ENCODE measurements at places on chromosomes 7 and 10. TPM values are rescaled to one million over a fixed set of nuclear protein-coding genes. Genes with fewer than 3 reads are reported as not detected.

The NRG3 gene
- not detected for total RNA-seq

The SAMD9L gene
- total RNA-seq, result 0.26 TPM

The ZC3HAV1L gene
- 36.5 TPM for total RNA-seq

The SLC16A12 gene
- total RNA-seq, result 0.54 TPM

The NME8 gene
- not detected for total RNA-seq

DNA sequence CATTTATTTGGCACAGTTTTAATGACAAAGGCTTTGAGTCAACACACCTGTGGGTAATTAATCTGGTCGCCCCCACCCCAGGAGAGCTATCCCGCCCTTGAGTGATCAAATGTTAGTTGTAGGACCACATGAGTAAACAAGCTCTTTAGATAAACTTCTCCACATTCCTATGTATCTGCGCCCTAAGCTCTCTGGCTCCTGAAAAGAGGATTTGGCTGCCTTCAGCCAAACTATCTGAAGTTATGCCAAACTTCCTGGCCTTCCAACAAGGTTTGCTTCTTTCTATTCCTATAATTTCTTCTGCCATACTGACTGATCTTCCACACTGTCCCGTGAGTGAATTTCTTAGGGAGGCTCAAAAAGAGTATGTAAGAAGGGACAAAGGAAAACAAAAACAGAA lies 134.2 kb downstream of the RALA start:
- no peak for DNase-seq
- no peak overlapping the region for H3K27ac ChIP-seq
- H3K27me3 ChIP-seq, result no peaks in the 10 kb centered on the region

GRCh38 chr10:3568392-3568791 lies 216.6 kb downstream of the KLF6 start:
- no peak overlapping the region for H3K4me3 ChIP-seq
- no peak overlapping the region for H3K27ac ChIP-seq
- no peaks in the 10 kb centered on the region for H3K36me3 ChIP-seq
- H3K4me1 ChIP-seq, result no peaks in the 10 kb centered on the region

DNA sequence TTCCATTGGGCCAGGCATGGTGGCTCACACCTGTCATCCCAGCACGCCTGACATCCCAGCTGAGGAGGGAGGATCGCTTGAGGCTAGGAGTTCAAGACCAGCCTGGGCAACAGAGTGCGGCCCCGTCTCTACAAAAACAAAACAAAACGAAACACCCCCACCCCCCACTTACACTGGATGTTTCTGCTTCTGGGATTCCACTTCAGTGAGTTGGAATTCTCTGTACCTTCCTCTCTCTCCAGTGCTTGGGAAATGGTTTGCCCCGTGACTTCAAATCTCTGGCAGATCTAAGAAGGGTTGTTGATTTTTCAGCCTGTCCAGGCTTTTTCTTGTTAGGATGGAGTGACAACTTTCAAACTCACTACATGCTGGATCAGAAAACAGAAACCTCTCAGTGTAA lies 106.9 kb downstream of the ANLN start:
- no peaks in the 10 kb centered on the region for H3K36me3 ChIP-seq
- no peak for DNase-seq
- peaks cover 14% of the 10 kb centered on the region for H3K27me3 ChIP-seq

DNA sequence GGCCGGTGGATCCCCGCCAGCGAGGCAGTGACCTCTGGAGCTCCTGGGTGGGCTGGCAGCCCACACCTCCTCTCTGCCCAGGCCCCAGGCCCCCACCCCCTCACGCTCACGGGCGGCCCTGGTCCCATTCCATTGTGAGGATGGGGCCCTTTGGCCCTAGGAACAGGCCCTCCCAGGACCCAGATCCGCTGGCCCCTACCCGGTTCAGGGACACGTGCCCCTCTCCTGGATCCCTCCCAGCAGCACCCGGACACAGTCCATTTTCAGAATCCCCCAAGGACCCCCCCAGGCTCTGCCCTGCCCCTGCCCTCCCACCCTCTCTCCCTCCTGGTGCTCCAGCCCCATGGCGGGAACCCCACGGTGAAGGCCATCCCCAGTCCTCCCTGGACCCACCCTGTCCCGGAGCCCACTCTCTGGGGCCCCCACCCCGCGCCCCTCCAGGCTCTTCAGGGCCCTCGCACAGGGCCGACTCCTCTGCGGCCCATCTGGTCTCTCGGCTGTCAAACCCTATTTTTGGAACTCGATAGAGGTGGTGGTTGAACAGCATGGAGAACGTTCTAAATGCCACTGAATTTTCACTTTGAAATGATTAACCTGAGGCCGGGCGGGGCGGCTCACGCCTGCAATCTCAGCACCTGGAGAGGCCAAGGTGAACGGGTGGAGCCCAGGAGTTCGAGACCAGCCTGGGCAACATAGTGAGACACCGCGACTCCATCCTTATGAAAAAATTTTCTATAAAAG lies 8.1 kb downstream of the ADAP1 start:
- H3K4me3 ChIP-seq, result no peak overlapping the region
- H3K4me1 ChIP-seq, result no peaks in the 10 kb centered on the region
- peaks cover 7% of the 10 kb centered on the region for H3K27me3 ChIP-seq
- no peak for DNase-seq

DNA sequence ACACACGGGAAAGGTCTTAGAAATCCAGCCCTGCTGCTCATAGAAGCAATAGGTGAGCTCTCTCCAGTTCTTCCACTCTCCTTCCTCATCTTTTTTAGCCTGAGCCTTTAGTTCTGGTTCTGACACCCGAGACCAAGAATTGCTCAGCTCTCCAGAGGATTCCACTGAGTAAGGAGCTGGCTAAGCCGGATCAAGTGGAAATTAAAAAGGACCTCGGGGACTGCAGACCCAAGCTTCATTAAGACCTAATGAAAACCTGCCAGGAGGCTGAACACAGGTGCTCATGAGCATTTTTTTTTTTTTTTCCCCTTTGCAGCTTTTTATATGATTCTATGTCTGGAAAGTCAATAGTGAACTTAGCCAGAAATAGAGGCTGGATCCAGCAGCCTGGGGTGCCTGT lies 1176.0 kb upstream of the AUTS2 start:
- no peaks in the 10 kb centered on the region for H3K4me1 ChIP-seq
- H3K36me3 ChIP-seq, result no peaks in the 10 kb centered on the region
- H3K27ac ChIP-seq, result no peak overlapping the region
- DNase-seq, result no peak
- H3K27me3 ChIP-seq, result no peaks in the 10 kb centered on the region

DNA sequence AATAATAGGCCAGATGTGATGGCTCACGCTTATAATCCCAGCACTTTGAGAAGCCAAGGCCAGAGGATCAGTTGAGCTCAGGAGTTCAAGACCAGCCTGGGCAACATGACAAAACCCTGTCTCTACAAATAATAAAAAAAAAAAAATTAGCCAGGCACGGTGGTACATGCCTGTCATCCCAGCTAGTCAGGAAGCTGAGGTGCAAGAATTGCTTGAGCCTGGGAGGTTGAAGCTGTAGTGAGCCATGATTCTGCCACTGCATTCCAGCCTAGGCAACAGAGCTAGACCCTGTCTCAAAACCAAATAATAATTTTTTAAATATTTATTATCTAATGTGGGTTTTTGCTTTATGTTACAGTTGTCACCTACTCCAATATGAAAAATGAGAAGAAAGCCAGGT lies 178.9 kb downstream of the ADK start:
- peaks cover 9% of the 10 kb centered on the region for H3K4me1 ChIP-seq
- H3K27me3 ChIP-seq, result no peaks in the 10 kb centered on the region
- H3K36me3 ChIP-seq, result no peaks in the 10 kb centered on the region
- H3K4me3 ChIP-seq, result no peak overlapping the region
- no peak for DNase-seq
- no peak overlapping the region for H3K27ac ChIP-seq

DNA sequence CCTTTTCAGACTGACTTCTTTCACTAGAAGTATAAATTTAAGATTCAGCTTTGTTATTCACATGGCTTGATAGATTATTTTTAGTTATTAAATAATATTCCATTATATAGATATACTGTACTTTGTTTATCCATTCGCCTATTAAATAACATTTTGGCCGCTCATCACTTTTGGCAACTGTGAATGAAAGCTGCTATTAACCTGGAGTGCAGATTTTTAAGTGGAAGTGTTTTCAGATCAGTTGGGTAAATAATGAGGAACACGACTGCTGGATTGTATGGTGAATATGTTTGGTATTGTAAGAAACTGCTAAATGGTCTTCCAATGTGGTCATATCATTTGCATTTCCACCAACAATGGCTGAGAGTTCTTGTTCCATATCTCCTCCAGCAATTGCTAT lies 97.6 kb upstream of the ZNF804B start:
- H3K27ac ChIP-seq, result no peak overlapping the region
- no peak for DNase-seq
- H3K4me1 ChIP-seq, result no peaks in the 10 kb centered on the region
- no peaks in the 10 kb centered on the region for H3K36me3 ChIP-seq

GRCh38 chr7:5406957-5407945 lies 16.4 kb downstream of the TNRC18 start:
- peak overlapping the region; percentile 25 for H3K27ac ChIP-seq
- H3K4me1 ChIP-seq, result peaks cover 13% of the 10 kb centered on the region
- DNase-seq, result peak; percentile 47
- peaks cover 8% of the 10 kb centered on the region for H3K36me3 ChIP-seq
- no peak overlapping the region for H3K4me3 ChIP-seq

DNA sequence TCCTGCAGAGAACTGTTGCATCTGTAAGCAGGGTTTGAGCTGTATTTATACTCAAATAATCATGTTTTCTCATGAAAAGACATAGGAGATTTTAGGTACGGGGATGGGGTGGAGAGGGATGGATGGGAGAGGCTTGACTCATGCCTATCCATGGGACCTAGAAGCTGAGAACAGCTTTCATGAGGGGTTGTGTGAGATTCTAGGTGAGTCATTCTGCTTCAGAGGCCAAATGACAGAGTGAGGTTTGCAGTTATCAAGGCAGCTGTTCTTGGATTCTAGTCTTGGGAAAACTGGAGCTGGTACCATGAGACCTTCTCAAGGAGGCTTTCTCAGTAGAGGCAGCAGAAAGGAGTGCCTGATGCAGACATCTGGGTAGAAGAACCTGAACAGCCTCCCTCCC lies 746.9 kb downstream of the TYW1 start:
- DNase-seq, result no peak
- no peak overlapping the region for H3K4me3 ChIP-seq
- H3K27me3 ChIP-seq, result no peaks in the 10 kb centered on the region
- peaks cover 8% of the 10 kb centered on the region for H3K4me1 ChIP-seq
- no peak overlapping the region for H3K27ac ChIP-seq

DNA sequence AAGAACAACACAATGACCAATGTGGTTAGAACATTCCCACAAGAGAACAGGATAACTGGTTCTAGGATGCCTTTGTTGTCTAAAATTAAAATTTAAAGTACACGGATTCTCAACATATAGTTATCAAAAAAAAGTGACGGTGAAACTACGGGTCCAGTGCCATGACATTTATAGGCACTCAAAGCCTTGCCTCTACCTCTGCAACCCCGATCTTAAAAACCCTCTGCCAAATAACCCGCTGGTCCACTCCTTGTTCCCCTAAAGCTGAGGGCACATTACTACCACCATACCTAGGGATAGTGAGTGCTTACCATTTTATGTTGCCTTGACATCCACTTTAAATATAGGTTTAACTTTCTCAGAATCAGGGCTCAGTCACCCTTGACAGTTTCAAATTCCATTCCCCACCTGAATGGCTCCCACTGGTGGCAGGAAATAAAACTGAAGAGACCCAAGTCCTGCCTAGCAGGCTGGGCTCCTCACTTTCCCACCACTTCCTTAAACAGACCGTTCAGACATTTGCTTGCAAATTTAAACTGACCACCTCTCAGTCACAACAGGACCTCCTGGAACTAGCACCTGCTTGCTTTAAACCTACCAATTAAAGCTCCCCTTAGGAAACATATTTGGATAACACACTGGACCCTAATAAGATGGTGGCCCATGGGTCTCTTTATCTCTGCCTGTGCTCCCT lies 169.9 kb upstream of the ASAH2 start:
- no peaks in the 10 kb centered on the region for H3K27me3 ChIP-seq
- H3K4me1 ChIP-seq, result no peaks in the 10 kb centered on the region
- H3K36me3 ChIP-seq, result no peaks in the 10 kb centered on the region
- H3K27ac ChIP-seq, result no peak overlapping the region

- peaks cover 11% of the 10 kb centered on the region for H3K27me3 ChIP-seq
- no peaks in the 10 kb centered on the region for H3K36me3 ChIP-seq
- DNase-seq, result no peak
- H3K4me1 ChIP-seq, result no peaks in the 10 kb centered on the region
- no peak overlapping the region for H3K4me3 ChIP-seq
These were observed 56.5 kb upstream of the ORC5 start for GRCh38 chr7:104264285-104264684.

DNA sequence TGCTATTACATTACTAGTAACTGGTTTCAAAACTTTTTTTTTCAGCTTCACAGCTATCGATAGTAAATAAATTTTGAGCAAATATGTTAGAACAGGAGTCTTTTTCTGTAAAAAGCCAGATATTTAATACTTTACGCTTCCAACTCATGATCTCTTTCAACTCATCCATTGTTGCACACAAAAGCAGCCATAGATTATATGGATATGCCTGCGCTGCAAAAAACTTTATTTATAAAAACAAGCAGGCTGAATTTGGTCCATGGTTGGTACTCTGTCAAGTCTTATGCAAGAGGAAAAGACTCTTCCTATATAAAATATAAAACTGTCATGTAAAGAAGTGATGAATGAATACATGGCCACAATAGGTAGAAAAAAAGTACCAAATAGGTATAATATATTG lies 31.1 kb downstream of the WASL start:
- H3K27ac ChIP-seq, result no peak overlapping the region
- no peak overlapping the region for H3K4me3 ChIP-seq
- no peak for DNase-seq
- peaks cover under 1% of the 10 kb centered on the region for H3K4me1 ChIP-seq

- H3K4me1 ChIP-seq, result peaks cover 3% of the 10 kb centered on the region
- no peak overlapping the region for H3K4me3 ChIP-seq
- H3K27ac ChIP-seq, result no peak overlapping the region
- H3K27me3 ChIP-seq, result no peaks in the 10 kb centered on the region
These were observed 24.8 kb downstream of the CCSER2 start for GRCh38 chr10:84353052-84353803.

- no peaks in the 10 kb centered on the region for H3K4me1 ChIP-seq
- no peak overlapping the region for H3K4me3 ChIP-seq
- H3K27me3 ChIP-seq, result peaks cover 99% of the 10 kb centered on the region
- no peak overlapping the region for H3K27ac ChIP-seq
- DNase-seq, result no peak
These were observed 4.7 kb downstream of the ADARB2 start for GRCh38 chr10:1732564-1732996.

- no peaks in the 10 kb centered on the region for H3K36me3 ChIP-seq
- no peak overlapping the region for H3K27ac ChIP-seq
- no peaks in the 10 kb centered on the region for H3K27me3 ChIP-seq
- no peak for DNase-seq
- peaks cover 8% of the 10 kb centered on the region for H3K4me1 ChIP-seq
These were observed 8.4 kb upstream of the SNX13 start for GRCh38 chr7:17948526-17949238.

GRCh38 chr10:101588879-101589278 lies 758 bp downstream of the DPCD start:
- H3K27ac ChIP-seq, result no peak overlapping the region
- H3K27me3 ChIP-seq, result no peaks in the 10 kb centered on the region
- no peak for DNase-seq
- H3K4me1 ChIP-seq, result peaks cover 7% of the 10 kb centered on the region

Measured in A673 (cell line).